Aorta (tissue), 5 donors: ENCODE measurements at places on chromosomes 11 and 22. TPM values are rescaled to one million over a fixed set of nuclear protein-coding genes. Genes with fewer than 3 reads are reported as not detected.

Gene DENND6B
- total RNA-seq, result 2.3 TPM

Gene BEST1
- total RNA-seq, result 3.9 TPM

Gene UBE2L6
- 68.9 TPM for total RNA-seq

Gene OR4S2
- not detected for total RNA-seq
